ENCODE measurements at places on chromosomes 3 and 15.

- DNase-seq = no peak
Measured at GRCh38 chr3:88912294-88912877, 195.0 kb upstream of the EPHA3 start.

DNA sequence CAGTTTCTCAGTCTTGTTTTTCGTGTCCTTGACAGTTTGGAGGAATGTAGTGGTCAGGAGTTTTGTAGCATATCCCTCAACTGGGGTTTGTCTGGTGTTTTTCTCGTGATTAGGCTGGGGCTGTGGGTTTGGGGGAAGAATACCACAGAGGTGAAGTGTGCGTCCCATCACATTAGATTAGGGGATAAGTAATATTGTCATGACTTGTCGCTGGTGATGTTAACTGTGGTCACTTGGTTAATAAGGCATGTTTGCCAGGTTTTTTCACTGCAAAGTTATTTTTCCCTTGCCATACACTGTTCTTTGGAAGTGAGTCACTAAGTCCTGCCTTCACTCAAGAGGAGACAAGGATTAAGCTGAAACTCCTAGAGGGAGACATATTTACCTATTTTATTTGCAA lies 39.1 kb downstream of the PAK2 start:
- DNase-seq = no peak

- no peak for DNase-seq
Measured at GRCh38 chr3:126672340-126672739, 17.4 kb upstream of the TXNRD3 start.

DNA sequence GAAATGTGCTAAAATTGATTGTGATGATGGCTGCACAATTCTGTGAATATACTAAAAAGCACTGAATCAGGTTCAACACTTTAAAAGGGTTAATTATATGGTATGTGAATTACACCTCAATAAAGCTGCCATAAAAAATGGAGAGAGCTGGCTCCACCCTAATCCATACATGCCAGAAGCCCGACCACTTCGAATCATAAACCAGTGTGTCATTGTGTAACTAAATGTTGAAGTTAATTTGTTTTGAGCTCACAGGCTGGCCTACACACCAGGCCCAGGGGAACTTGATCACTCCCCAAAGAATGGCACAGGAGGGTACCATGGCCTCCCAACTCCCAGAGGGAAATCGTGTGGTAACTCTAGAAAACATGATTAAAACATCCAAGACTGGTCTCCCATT lies 14.0 kb downstream of the PLCD1 start:
- DNase-seq = no peak

- no peak for DNase-seq
Measured at GRCh38 chr15:44530653-44531052, 6.3 kb upstream of the EIF3J start.

DNA sequence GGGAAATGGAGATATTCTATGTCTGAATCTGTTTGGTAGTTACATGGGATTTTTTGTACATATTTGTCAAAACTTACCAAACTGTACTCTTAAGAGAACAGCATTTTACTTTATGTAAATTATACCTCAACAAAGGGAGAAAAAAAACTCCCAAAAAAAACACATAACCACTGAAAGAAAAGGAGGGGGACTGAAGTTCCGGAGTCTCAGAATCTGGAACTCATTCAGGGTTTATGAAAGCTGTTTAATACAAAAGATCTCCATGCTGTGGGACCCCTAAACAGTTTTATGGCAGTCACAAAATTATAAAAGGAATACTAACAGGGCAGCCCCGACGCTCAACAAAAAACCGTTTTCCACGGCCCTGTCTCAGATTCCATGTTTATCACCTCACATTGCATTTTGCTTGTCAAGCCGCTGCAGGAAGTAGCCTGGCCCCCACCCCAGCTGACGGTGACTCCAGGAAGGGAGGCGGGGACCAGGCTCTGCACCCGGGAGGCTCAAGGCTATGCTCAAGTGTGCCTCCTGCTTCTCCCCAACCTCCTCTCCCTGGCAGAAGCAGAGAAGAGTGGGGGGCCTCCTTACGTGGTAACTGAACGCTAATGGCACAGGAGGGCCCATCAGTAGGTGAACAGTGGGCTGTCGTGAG lies 29.3 kb downstream of the RFT1 start:
- no peak for DNase-seq

- DNase-seq = no peak
Measured at GRCh38 chr15:88385078-88385700, 82.0 kb downstream of the MRPL46 start.

DNA sequence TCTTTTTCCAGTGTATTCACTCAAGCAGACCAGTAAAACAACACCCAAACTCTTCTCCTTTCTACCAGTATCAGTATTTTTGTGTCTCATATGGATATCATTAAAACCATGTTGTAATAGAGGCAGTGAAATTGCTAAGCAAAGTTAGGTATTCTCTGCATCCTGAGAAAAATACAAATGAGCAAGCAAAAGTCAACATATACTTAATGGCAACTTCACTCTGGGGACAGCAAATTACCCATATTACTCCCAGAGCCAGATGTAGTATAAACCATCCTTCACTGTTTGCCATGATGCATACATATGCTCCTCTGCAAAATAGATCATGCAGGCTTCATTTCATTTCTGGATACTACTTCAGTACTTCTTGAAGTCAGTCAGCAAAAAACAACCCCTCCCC lies 22.1 kb downstream of the UBA5 start:
- no peak for DNase-seq

- no peak for DNase-seq
Measured at GRCh38 chr15:35992791-35993190, 446.8 kb upstream of the DPH6 start.

DNA sequence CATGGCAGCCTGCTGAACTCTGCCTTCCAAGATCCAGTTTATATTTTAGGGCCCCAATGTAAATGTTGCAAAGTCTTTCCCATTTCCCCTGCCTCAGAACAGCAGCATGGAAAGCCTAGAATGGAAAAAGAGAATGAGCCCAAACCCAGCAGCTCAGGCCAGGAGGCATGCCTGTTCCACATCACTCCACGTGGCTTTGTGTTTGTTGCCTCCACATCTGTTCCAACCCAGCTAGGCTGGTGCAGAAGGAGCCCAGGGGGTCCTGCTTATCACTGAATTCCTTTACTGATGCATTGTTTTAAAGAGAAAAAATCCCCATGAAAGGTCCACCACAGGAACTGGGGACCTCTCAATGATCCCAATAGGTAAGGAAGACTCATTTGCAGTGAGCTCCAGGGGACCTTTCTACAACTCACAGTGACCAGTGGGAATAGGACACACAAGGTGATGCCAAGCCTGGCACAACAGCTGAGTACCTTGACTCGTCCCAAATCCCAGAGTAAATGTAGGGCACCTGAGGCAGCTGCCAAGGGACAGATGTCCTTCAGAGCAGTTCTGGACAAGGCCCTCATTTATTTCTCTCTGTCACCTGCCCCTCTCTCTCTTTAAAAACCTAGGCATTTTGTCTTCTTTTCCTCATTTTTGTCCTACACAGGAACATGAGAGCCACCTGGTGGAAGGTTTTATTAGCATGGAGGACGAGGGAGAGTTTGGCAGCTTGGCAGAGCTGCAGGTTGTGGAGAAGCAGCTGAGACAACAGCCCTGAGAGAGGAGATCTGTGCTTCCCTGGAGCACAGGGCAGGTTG lies 41.7 kb upstream of the ADAMTS17 start:
- peak; percentile 12 for DNase-seq

DNA sequence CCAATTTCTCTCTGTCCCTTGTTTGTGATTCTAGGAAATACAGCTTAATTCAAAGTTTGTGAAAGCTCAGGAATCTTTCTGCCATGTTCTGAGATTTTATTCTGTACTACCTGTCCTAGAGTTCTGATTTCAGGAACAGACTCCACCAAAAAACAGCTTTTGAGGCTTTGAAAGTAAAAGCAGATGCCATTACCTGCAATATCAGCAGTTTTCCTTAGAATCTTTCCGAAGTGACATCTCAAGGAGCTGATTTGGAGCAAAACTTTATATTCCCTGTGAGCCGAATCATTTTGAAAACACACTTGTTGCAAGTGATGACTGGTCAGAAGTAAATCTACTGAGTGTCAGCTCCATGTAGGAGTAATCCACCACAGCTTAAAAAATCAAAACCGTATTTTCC lies 59.3 kb upstream of the CCNL1 start:
- no peak for DNase-seq

DNA sequence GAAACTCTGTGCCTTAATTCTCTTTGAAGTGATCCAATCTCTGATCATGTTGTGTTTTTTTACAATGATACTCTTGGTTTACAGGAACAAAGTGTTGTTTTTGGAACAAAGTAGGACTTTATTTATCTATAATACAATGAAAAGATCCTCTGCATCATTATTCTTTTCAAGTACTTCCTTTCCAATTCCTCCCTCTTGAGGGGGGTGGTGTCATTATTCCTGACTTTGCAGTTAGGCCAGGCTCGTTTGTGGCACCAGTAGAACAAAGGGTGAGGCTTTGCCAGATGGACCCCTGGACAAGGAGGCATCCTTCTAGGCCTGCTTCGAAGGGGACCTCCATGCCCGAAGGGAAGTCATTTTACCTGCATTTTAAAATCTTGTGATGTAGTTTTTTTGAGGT lies 41.7 kb upstream of the ZBTB38 start:
- DNase-seq = no peak

- no peak for DNase-seq
Measured at GRCh38 chr15:42152196-42152920, 4.1 kb downstream of the PLA2G4F start.

GRCh38 chr3:39479701-39480414 lies 12.4 kb downstream of the MOBP start:
- no peak for DNase-seq

GRCh38 chr15:42185801-42186200 lies 22.3 kb downstream of the VPS39 start:
- no peak for DNase-seq

GRCh38 chr3:160981217-160981938 lies 123.8 kb downstream of the B3GALNT1 start:
- DNase-seq = no peak

DNA sequence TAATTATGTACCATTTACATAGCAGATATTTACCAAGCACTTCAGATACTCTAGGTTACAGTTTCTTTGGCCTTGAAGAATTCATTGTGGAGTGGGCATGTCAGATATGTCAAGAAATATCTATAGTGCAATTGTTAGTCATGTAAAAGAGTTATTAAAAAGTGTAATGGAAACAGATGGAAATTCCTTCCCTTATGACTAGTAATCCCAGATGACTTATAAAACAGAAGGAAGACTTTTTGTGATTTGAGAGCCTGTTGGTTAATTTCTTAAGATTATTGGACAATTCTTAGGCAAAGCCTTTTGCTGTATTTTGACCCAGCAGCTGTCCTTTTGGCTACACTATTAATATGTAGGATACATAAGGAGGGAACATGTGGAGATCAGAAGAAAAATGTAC lies 708.9 kb upstream of the NECTIN3 start:
- no peak for DNase-seq

Measured in left kidney (tissue), 8 donors.